Posterior vena cava (tissue), 2 donors: ENCODE measurements at places on chromosomes 5 and 9. TPM values are rescaled to one million over a fixed set of nuclear protein-coding genes. Genes with fewer than 3 reads are reported as not detected.
A peak's percentile ranks its signal among the peaks of the same experiment; 100 is the strongest.

GRCh38 chr9:84154320-84154719 lies 173.7 kb downstream of the RMI1 start:
- DNase-seq: no peak

Gene C5orf58
- not detected for total RNA-seq

GRCh38 chr9:69454321-69454720 lies 129.3 kb downstream of the ENTREP1 start:
- DNase-seq: no peak

DNA sequence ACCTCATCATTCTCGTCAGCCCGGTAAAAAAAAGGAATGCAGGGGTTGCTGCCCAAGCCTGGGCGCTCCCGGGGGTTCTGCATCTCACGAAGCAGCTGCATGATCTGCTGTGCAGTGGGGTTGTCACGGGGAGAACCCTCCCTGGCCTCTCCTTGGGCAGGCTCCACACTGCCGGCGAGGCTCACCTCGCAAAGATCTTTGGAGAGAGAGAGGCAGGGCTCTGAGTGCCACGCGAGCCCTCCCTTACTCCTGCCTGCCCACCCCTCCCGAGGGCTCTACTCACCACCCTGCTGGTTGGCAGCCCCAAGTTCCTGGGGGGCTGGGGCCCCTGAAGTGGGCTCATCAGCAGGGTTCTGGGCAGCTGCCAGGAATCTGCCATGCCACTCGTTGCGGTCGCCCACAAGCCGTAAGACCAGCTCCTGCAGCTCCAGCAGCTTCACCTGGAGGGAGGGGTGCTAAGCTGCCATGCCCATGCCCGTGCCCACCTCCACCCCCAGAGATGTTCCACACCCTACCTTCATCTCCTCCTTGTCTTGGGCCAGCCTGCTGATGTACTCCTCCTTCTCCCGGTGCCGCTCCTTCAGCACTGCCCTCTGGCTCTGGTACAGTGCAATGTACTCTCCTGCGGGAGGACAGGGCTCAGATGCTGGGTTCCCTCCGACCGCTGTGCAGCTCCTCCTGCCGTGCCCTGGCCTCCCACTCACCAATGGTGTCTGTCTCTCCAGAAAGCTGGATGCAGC lies 18.6 kb downstream of the GOLGA2 start:
- no peak for DNase-seq

- DNase-seq: no peak
Measured at GRCh38 chr5:16406630-16407029, 59.0 kb downstream of the ZNF622 start.

Gene CENPK
- total RNA-seq: 2.6 TPM

DNA sequence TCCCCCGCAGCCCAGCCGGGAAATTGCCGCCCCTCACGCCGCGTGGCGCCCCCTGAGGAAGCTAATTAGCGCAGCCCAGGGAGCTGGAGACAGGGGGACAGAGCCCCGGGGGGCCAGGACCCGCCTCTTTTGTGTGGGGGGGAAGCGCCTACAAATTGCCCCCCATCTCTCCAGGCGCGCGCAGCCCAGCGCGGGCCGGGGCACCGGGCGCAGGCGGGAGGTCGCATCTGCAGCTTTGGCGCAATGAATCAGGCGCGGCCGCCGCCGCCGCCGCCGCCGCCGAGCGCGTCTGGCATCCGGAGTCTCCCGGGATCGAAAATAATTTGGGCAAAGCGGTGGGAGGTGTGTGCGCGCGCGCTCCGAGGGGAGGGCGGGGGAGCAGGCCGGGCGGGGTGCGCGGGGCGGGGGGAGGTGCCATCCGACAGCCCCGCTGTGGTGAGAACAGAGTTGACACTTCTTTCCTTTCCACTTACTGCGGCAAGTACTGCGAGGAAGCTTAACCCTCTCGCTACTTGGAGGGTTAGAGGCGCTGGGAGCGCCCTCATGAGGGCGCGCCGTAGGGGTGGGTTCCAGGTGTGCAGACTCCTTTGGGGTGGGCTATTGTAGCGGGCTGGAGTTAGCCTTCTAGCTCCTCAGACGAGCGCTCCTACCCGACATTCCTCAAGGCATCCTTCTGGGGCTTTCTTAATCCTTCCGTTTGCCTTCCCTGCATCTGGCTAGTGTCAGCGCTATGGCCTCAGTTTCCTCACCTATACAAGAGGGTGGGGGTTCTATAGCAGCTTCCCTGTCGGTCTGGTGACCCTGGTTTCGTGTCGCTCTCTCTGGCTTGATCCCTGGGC lies 63.1 kb downstream of the CXXC5 start:
- DNase-seq: peak; percentile 87
